ENCODE measurements at places on chromosomes 7 and 10. TPM values are rescaled to one million over a fixed set of nuclear protein-coding genes. Genes with fewer than 3 reads are reported as not detected.

GRCh38 chr7:142645777-142646176 lies 103.5 kb upstream of the PRSS1 start:
- no peaks in the 10 kb centered on the region for H3K36me3 ChIP-seq
- DNase-seq: no peak
- H3K4me1 ChIP-seq: no peaks in the 10 kb centered on the region
- H3K4me3 ChIP-seq: no peak overlapping the region

The ZSCAN21 gene
- total RNA-seq: 5.5 TPM

GRCh38 chr7:117279203-117279602 lies 43.7 kb downstream of the WNT2 start:
- H3K27ac ChIP-seq: no peak overlapping the region
- peaks cover 8% of the 10 kb centered on the region for H3K4me1 ChIP-seq
- no peak for DNase-seq
- no peak overlapping the region for H3K4me3 ChIP-seq

- peaks cover 19% of the 10 kb centered on the region for H3K4me1 ChIP-seq
- H3K36me3 ChIP-seq: peaks cover 21% of the 10 kb centered on the region
- no peak overlapping the region for H3K27ac ChIP-seq
- H3K27me3 ChIP-seq: no peaks in the 10 kb centered on the region
- H3K4me3 ChIP-seq: no peak overlapping the region
Observed at GRCh38 chr7:77802557-77803405, 4.2 kb downstream of the PHTF2 start.

DNA sequence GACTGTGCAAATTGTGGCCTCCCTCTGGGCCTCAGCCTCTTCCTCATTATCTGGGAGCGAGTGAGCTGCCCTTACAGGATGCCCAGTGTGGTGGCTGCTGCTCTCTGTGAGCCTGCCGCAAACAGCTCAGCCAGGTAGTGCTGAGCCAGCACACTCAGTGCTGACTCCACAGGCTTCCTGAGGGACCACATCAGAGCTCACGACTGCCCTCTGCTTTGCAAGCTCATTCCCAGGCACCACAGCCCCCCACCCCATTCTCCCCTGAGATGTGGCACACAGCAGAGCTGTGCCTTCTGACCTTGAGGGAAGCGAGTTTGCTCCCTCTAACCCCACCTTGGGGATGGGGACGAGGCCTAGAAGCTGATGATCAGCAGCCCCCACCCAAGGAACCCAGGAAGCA lies 230.5 kb upstream of the PPP2R2D start:
- no peaks in the 10 kb centered on the region for H3K4me1 ChIP-seq
- H3K27me3 ChIP-seq: peaks cover 25% of the 10 kb centered on the region
- no peaks in the 10 kb centered on the region for H3K36me3 ChIP-seq
- DNase-seq: no peak

- H3K4me1 ChIP-seq: no peaks in the 10 kb centered on the region
- H3K36me3 ChIP-seq: no peaks in the 10 kb centered on the region
- H3K4me3 ChIP-seq: no peak overlapping the region
- DNase-seq: no peak
Observed at GRCh38 chr10:49577182-49577925, 32.8 kb upstream of the SLC18A3 start.

GRCh38 chr7:23531050-23531793 lies 559 bp downstream of the TRA2A start:
- H3K4me3 ChIP-seq: peak overlapping the region; percentile 79
- peak; percentile 65 for DNase-seq
- peaks cover 46% of the 10 kb centered on the region for H3K36me3 ChIP-seq

GRCh38 chr10:74081192-74081803 lies 69.3 kb downstream of the AP3M1 start:
- H3K36me3 ChIP-seq: peaks cover 67% of the 10 kb centered on the region
- peaks cover 58% of the 10 kb centered on the region for H3K4me1 ChIP-seq
- H3K27ac ChIP-seq: peak overlapping the region; percentile 95
- H3K4me3 ChIP-seq: no peak overlapping the region

- peaks cover 10% of the 10 kb centered on the region for H3K4me1 ChIP-seq
- no peak overlapping the region for H3K27ac ChIP-seq
Observed at GRCh38 chr10:118970770-118971169, 58.7 kb upstream of the NANOS1 start.

DNA sequence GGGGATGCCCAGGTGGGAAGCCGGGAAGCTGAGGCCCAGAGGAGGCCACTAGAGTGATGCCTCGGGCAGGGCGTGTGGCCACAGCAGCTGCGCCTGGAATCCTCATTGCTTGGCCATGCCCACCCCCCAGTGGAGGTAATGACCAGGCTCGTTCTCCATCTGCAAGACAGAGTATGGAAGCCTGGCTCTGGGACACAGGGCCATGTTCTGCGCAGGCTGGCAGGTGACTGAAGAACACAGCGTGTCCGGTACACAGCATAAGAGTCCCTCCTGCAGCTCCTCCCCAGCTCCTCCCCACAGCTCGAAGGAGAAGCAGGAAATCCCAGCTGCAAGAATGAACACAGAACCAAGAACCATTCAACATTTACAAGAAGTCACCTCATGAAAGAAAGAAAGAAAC lies 64.8 kb downstream of the SMURF1 start:
- H3K36me3 ChIP-seq: peaks cover 12% of the 10 kb centered on the region
- H3K4me1 ChIP-seq: peaks cover 12% of the 10 kb centered on the region
- H3K27ac ChIP-seq: no peak overlapping the region
- no peak overlapping the region for H3K4me3 ChIP-seq

The ACHE gene
- total RNA-seq: 11.3 TPM

The PAX4 gene
- not detected for total RNA-seq

DNA sequence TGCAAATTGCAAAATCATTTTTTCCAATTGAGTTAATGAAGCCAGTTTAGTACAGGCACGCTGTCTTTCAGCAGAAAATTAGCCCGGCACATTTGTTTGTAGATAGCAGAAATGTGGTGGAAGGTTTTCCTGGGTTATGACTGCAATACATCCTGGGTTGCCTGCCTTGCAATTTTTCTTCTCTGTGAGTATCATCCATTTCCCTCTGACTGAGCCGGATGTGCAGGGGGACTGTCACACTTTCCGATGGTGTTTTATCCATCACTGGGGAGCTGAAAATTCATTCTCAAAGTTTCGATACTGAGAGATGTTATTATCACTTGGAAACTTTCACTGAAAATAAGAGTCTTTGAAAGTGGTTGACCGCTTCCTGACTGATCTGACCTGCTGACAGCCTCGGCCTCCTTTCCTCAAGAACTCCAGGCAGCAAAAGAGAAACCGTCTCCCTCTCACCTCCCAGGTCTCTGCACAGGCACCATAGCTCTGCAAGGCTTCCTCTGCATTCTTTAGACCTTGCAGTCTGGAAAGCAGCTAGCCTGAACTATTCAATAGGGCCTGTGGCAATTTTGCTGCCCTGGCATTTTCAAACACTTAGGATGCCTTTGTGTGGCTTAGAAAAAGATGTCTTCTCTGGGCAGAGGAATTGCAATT lies 320.8 kb upstream of the NRP1 start:
- H3K27me3 ChIP-seq: no peaks in the 10 kb centered on the region
- DNase-seq: no peak
- H3K36me3 ChIP-seq: no peaks in the 10 kb centered on the region
- H3K4me3 ChIP-seq: no peak overlapping the region

DNA sequence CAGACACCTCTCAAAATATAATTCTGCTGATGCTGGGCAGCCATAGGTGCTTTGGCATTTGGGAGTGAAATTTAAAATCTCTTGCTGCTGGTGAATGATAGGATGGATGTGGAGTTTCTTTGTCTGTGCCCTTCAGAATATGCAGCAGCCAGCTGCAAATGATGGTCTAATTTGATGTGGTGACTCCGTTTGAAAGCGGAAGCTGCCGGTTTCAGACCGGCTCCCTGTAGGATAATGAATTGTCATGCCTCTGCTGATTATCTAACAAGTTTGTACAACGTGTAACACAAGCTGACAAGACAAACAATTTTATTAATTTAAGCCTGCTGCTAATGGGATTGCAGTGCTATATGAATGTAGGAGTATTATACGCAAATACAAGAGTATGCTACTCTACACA lies 103.5 kb downstream of the SND1 start:
- no peak overlapping the region for H3K4me3 ChIP-seq
- DNase-seq: no peak
- no peak overlapping the region for H3K27ac ChIP-seq
- H3K4me1 ChIP-seq: peaks cover 29% of the 10 kb centered on the region
- no peaks in the 10 kb centered on the region for H3K36me3 ChIP-seq
- H3K27me3 ChIP-seq: no peaks in the 10 kb centered on the region

GRCh38 chr7:139725077-139725476 lies 52.7 kb downstream of the HIPK2 start:
- no peaks in the 10 kb centered on the region for H3K36me3 ChIP-seq
- H3K27ac ChIP-seq: no peak overlapping the region
- no peak overlapping the region for H3K4me3 ChIP-seq
- no peaks in the 10 kb centered on the region for H3K27me3 ChIP-seq
- peaks cover 33% of the 10 kb centered on the region for H3K4me1 ChIP-seq
- no peak for DNase-seq

DNA sequence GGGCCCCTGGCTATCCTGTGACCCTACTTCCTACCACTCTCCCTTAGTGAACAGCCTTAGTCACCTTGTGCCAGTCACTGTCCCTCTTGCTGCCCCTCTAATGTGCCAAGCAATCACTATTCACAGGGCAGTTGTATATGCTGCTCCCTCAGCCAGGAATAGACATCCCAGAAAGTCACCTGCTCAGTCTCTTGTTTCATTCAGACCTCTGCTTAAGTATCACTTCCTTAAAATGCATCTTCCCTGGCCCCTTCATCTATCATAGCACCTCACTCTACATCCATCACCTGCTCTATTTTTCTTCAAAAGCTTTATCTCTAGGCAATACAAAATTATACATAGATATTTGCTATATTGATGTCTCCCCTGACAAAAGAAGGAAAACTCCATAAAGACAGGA lies 328.4 kb upstream of the NFE2L3 start:
- DNase-seq: no peak
- H3K36me3 ChIP-seq: no peaks in the 10 kb centered on the region
- H3K27me3 ChIP-seq: peaks cover 91% of the 10 kb centered on the region
- no peak overlapping the region for H3K4me3 ChIP-seq
- no peak overlapping the region for H3K27ac ChIP-seq

The DKK1 gene
- 122 TPM for total RNA-seq

DNA sequence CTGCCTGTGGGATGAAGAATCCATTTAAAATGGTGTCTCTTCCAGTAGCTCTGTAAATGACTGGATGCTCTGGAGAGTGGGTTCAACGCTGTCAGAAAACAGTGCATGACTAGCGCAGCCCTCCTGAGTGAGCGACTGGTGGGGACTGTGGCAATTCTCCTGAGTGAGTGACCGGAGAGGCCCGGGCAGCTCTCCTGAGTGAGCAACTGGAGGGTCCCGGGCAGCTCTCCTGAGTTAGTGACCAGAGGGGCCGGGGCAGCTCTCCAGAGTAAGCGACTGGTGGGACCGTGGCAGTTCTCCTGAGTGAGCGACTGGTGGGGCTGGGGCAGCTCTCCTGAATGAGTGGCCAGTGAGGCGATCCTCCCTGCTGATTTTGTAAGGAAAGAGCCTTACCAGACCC lies 85.5 kb downstream of the WDR37 start:
- H3K27me3 ChIP-seq: peaks cover 80% of the 10 kb centered on the region
- DNase-seq: no peak
- no peaks in the 10 kb centered on the region for H3K36me3 ChIP-seq

- H3K27ac ChIP-seq: no peak overlapping the region
- DNase-seq: no peak
- H3K4me1 ChIP-seq: no peaks in the 10 kb centered on the region
- no peak overlapping the region for H3K4me3 ChIP-seq
Observed at GRCh38 chr7:5278766-5279165, 4.0 kb upstream of the SLC29A4 start.

The SPDYE9 gene
- total RNA-seq: not detected

DNA sequence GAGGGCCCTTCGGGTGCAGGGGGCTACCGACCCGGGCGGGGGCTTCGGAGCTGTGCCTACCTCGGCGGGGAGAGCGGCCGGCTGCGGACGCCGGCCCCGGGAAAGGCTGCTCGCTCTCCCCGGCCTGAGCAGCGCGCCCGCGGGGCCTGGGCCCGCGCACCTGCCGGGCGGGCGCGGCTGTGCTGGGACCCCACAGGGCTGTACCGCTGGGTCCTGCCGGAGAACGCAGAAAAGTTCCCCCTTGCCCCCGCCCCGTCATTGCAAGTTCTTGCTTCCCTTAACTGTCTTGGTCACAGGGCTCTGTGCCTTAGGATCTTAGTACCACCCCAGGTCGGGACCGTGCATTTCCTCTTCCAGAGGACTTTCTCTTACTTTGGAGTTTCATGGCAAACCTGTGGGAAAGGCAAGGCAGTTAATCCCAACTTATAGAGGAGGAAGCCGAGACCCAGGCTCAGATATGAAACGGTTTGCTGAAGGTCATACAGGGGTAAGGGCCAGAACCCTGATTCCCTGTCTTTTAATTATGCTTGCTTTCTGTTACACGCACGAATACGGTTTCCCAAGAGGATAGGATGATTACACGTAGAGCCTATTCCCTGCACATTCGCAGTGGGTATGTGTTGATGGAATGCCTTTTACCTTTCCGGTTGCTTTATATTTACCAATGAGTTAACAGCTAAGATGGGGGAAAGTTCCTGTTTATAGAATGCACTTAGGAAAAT lies 652 bp downstream of the PCGF5 start:
- H3K4me3 ChIP-seq: peak overlapping the region; percentile 80
- H3K36me3 ChIP-seq: peaks cover 15% of the 10 kb centered on the region
- peak overlapping the region; percentile 86 for H3K27ac ChIP-seq
- H3K27me3 ChIP-seq: no peaks in the 10 kb centered on the region
- peaks cover 17% of the 10 kb centered on the region for H3K4me1 ChIP-seq
- no peak for DNase-seq

The CDK1 gene
- 140 TPM for total RNA-seq

DNA sequence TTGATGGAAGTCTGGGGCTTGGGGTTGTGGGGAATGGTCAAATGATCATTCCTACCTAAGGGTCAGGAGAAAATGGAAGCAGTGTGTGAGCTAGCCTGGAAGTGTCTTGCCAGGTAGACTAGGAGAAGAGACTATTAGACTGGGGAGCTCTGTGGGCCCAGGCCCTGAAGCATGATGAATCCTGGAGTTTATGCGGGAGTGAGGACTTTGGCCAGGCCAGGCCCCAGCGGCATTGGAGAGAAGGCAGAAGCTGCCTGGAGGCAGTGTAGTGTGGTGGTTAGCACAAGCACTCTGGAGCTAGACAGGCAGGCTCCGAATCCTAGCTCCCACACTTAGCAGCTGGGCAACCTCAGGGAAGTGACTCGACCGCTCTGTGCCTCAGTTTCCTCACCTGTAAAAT lies 29.3 kb downstream of the ZMIZ1 start:
- DNase-seq: no peak
- peaks cover 80% of the 10 kb centered on the region for H3K4me1 ChIP-seq
- H3K4me3 ChIP-seq: no peak overlapping the region
- no peak overlapping the region for H3K27ac ChIP-seq
- H3K27me3 ChIP-seq: no peaks in the 10 kb centered on the region
- H3K36me3 ChIP-seq: peaks cover 17% of the 10 kb centered on the region

DNA sequence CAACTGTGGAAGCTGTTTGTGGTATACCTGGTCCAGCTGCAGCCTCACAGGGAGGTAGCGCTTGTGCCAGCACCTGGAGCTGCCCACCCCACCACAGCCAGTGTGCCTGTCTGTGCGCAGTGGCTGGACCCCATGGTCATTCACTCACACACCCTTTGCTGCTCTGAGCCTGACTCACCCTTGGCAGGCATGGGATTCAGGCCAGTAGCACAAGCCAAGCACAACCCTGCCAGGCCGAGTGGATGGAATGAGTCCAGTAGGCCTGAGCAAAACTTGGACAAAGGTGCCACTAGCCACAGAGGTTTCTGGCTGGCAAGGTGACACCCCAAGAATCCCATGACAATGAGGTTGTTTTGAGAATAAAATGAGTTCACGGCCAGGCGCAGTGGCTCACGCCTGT lies 19.0 kb downstream of the RBM48 start:
- no peaks in the 10 kb centered on the region for H3K27me3 ChIP-seq
- H3K27ac ChIP-seq: no peak overlapping the region
- H3K4me1 ChIP-seq: no peaks in the 10 kb centered on the region
- DNase-seq: no peak
- no peaks in the 10 kb centered on the region for H3K36me3 ChIP-seq

Measured in Calu3 (cell line).